ENCODE measurements at places on chromosomes 5 and 9.

GRCh38 chr5:120472911-120473310 is 8.8 kb downstream of the PRR16 start:
- no peak for DNase-seq

- DNase-seq: no peak
Measured at GRCh38 chr5:145028626-145029025, 806.5 kb downstream of the PRELID2 start.

DNA sequence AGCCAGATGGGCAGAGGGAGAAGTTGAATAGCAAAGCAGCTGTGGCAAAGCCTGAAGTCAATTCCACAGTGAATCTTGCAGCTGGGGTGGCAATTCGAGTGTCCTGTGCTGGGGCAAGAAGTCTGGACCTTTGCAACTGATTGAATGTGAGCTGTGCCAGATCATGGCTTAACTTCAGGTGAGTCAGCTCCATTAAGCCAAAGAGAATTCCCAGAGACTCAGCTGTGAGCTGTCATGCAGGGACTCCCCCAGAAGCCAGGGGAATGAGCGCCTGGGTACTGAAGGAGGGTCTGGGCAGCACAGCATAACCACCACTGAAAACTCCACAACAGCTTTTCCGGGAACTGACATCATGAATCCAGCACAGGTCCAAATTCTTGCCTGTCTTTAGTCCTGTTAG is 153.5 kb upstream of the TRPC7 start:
- no peak for DNase-seq

DNA sequence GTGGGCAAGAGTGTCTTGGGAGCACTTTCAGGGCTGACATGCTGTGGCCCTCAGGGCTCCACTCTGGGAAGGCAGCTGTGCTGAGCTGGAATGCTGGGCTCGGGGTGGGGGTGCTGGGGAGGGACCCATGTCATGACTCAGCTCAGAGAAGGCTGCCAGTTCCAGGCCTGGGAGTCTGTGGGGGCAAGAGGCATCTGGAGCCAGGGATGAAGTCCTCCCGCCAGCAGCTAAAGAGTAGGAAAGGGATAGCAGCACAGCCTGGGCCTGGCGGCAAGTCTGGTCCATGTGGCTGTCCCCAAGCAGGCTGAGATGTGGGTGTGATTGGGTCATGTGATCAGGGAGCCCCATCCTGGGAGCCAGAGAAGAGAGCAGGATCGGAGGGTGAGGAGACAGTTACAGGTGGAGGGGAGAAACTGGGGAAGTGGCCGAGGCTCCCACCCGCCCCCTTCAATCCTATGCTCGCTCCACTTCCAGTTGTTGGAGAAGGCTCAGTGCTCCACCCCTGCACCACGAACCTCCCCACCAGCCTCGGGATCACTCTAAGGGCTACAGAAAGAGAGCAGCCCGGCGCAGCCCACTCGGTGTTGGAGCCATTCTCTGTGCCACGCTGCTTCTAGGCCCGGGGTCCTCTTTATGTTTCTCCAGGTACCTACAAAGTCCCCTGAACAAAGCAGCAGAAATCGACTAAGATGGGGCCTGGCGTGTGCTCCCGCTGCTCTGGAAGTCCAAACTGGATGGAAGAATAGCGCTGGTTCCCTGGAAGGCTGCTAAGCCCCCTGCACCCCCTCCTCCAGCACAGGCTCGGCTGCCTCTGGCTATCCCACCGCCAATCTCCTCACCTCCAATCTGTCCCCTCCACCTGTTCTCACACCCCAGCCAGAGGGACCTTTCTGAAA is 12.0 kb downstream of the PDGFRB start:
- no peak for DNase-seq

- DNase-seq: no peak
Measured at GRCh38 chr5:142008813-142009212, 4.0 kb downstream of the GNPDA1 start.

- DNase-seq: no peak
Measured at GRCh38 chr5:57209316-57210040, 35.6 kb downstream of the GPBP1 start.

- no peak for DNase-seq
Measured at GRCh38 chr9:133377721-133378216, 1.6 kb downstream of the STKLD1 start.
